ENCODE measurements at places on chromosomes 11 and 22.

GRCh38 chr11:35390737-35391682 lies 28.3 kb downstream of the SLC1A2 start:
- DNase-seq: no peak

DNA sequence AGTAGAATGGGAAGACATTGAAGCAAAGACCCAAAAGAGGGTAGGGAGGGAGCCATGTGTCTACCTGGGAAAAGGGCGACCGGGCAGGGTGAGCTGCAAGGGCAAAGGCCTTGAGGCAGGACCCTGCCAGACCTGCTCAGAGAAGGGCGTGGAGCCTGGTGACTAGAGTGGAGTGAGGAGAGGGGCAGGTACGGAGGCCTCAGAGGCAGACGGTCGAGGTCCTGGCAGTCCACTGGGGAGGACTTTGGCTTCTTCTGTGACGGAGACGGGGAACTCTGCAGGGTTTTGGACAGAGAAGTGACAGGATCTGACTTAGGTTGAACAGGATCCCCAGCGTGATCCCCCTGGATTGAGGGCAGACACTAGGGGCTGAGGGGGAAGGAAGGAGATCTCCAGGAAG lies 12.9 kb downstream of the RIBC2 start:
- DNase-seq: no peak

DNA sequence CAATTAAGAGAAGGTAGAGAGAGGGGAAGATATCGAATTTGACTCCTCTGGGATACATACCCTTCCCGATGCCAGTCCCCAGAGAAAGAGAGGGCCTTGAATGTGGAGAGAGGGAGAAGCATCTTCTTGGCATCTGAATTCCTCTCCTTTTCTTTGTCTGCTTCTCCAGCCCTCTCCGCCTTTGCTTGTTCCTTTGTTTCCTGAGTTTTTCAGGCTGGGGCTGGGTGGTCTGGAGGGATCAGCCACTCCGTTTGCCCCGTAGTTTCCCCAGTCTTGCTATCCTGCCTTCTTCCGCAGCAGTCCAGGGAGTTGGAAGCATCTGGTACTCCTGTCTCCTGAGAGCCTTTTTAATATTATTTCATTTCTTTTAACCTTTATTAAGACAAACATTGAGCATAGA lies 107.1 kb upstream of the CADM1 start:
- no peak for DNase-seq

GRCh38 chr11:85316967-85317366 lies 310.2 kb downstream of the DLG2 start:
- DNase-seq: peak; percentile 57

- DNase-seq: no peak
Measured at GRCh38 chr11:31968461-31969358, 122.2 kb upstream of the RCN1 start.

DNA sequence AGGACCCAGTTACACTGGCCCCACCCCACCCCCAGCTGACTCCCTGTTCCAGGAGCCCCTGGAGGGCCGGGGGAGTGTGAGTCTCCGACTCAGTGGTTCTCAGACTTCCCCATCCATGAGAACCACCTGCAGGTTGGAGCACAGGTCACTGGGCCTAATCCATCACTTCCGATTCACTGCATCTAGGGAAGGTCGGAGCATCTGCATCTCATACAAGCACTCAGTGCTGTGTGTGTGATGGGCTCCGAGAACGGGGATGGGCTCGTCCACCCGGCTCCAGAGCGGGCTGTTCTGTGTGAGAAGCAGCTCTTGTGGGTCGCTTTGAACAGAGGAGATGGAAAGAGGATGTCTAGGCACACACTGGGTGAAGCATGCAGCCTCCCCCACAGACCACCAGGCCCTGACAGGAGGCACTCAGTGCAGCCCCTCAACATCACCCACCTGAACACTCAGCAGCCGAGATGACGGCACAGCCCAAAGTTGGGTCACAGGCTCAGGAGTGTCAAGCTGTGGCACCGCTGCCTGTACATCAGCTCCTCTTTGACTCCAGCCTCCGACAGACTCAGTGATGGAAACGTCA lies 541.4 kb downstream of the BRD1 start:
- no peak for DNase-seq

DNA sequence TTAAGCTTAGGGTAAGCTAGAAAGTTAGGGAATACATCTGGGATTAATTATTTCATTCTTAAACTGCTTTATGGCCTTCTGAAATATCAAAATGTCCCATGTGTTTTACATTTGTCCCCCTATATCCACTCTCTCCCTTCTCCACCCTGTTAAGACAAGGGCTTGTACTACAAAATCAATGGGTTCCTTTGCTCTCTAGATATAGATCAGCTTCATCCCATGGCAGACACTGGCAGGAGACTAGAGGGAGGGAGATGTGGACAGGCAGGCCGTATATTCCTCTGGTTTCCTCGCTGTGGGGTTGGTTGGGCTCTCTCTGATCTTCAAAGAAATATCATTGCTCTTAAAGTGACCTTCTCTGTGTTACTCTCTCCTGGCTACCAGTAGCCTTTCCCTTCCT lies 1281.0 kb downstream of the LRRC4C start:
- DNase-seq: no peak

DNA sequence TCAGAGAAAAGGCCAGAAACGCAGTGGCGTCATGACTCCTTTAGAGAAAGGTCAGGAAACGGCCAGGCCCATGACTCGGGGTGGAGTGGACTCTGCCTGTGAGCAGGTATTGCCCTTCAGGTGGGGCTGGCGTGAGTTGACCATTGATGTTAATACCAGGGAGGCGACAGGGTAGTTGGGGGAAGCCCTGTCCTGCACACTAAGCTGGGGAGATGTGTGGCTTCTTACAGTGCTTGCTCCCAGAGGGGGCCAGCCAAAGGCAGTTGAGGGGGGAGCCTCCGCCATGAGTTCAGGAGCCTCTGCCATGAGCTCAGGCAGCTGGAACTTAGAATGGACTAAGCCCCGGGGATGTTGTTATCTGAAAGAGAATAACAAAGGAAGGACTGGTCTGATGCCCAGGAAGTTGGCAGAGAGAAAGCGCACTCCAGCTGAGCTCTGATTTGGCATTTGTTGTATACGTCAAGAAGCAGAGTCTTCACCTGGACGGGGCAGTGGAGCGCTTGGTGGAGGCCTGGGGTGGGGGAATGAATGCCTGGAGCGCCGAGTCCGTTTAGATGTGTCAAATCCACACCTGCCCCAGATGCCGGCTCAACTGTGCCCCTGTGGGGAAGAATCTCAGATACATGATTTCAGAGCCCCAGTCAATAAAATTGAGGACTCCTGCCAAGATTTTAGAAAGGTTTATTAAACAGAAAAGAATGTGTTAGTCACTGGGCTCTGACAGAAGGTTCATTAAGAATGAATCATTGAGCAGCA lies 222.5 kb downstream of the TBC1D22A start:
- no peak for DNase-seq
